ENCODE measurements at places on chromosomes 16 and 17.

GRCh38 chr17:68599552-68600066 lies 1.6 kb downstream of the FAM20A start:
- DNase-seq: no peak

DNA sequence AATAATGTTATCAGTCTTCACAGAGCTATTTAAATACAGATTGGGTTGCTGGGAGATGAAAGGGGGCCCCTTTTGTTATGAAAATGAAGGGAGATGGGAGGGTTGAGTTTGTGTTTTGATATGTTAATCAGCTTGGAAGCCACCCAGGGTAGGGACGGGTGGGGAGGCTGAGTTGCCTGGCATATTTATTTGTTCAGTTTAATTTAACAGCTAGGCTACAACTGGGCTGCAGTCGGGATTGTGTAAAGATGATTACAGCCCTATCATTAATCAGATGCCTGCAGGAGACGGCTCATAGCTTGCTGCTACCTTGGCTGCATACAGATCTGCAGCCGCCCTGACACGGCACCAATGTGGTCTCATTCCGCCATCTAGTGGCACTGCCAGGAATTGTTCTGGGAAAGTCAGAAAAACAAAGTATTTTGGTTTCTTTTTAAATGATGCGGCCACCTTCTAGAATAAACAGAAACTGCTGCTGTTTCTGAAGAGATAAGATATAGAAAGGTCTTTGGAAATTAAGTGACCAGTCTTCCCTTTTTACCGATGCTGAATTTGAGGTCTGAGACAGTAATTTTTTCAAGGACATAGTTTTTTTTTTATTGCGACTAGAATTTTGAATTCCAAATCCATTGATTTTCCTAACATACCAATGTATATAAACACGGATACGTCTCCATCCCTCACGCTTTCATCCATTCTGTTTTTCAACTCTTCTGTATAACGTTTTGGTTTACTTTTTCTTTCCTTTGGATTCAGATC lies 458.0 kb upstream of the ASIC2 start:
- DNase-seq: peak; percentile 58

DNA sequence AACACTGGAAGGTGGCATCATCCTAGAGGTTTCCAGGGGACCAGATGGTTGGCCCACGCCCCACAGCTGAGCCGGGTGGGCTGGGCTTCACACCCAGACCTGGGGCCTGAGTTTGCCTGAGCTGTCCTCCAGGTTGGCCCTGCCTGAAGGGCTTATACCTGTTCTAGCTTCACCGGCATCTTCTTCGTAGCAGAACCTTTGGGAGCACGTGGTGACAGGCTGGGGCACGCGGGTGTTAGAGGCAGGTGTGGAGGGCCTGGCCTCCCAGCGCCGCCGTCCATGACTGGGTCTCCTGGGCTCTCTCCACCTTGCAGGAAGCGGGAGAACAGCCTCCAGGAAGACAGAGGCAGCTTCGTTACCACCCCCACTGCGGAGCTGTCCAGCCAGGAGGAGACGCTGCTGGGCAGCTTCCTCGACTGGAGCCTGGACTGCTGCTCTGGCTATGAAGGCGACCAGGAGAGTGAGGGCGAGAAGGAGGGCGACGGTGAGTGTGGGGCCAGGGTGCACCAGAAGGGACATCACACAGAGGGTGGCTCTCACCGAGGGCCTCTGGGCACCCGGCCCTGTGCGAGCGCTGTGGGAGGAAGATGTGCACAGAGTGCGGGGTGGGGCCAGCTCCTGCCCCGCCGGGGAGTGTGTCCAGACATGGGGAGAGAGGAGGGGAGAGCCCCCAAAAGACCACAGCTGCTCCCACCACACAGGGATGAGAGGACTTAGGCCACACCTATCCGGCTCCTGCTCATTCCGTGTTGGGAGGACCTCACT lies 4.6 kb upstream of the TEDC2 start:
- no peak for DNase-seq

DNA sequence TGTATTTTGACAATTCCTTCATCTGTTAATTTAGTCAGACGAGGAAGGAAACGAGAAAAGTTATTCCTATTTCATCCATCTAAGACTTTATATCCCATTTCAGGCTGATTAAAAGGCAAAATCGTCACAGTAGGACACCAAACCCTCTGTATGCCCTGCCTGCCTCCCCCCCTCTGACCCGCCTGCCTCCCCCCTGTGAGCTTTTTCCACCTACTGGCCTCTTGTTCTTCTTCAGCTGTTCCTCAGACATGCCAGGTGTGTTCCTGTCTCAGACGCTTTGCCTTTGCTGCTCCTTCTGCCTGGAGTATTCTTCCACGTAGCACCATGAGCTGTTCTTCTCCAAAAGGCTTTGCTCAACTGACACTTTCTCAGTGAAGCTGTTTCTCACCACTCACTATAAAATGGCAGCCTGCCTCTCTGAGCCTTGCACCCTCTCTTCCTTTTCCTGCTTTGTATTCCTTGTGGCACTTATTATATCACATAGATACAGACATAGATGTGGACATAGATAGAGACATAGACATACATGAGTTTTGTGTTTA lies 723.4 kb downstream of the MAF start:
- DNase-seq: no peak

GRCh38 chr17:47669081-47669480 lies 19.4 kb downstream of the KPNB1 start:
- DNase-seq: no peak

DNA sequence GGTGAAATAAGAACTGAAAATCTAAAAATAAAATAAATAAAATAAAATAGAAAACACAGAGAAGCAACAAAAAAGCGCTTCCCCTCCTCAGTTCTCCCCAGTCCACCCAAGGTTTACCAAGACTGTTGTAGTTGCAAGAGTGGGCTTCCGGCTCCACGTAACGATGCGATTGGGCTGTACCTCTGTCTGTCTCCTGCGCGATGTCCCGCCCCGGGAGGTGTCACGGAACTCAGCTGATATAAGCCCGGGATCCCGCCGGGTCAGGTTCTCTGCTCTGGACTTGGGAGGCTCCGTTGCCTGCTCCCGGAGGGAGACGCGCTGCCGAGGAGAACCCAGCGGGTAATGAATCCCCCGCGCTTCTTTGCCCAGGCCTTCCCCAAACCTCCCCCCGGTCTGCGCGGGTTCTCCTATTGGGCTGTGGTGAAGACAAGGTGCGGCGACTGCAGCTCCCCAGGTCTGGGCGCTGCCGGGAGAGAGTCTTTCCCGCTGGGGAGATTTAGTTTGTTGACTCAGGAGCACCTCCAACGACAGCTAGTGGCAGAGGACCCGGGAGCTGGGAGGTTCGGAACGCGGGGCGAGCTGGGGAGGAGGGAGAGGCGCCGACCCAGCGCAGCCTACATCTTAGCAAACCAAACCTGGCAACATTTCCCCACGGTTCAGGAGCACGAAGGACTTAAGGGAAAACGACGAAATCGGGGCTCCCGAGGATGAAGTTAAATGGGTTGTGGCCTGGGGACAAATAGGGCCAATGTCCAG lies at the start of gene SLFN5:
SLFN5 (plus strand) TSS at position 268 of the 756 bp plus-strand sequence. CDS start 15,619 bp downstream, outside the sequence.
- DNase-seq: peak; percentile 77

GRCh38 chr17:83086907-83087787 lies 7.7 kb downstream of the METRNL start:
- no peak for DNase-seq

- DNase-seq: no peak
Observed at GRCh38 chr16:53007095-53007494, 45.6 kb downstream of the CHD9NB start.

DNA sequence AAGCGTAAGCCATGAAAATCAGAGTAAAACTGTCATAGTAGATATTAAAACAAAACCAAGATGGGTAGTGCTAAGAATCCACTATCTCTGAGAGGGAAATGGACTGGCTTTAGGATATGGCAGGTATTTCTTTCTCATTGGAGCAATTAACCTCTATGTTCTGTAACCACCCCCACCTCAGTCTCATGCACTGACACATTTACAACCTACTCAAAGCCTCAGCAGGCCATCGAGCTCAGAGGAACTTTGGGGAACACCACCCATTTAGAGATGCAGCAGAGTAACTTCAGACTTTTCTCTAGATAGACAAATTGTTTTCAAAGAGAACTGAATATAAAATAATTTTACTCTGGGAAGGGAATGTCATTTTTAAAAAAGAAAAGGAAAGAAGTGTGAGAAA lies 615.8 kb upstream of the ZFHX3 start:
- DNase-seq: no peak

GRCh38 chr16:57000271-57001025 lies 11.1 kb downstream of the NLRC5 start:
- DNase-seq: no peak

DNA sequence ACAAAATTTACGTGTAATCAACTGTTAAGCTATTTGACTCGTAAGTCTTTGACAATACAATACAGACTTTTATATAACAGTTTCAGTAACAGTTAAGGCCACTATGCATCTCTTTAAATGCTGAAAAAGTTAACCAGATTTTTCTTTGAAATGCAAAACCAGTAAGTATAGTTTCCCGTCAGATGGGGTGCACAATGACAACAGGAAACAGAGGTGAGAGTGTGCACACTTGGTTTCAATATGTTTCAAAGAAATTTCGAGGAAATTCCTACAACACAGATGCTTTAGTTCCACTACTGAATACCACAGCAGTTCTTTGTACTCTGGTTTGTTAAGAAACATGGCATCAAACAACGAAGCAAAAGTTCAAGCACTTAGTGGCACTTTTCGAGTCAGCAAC lies 48.4 kb downstream of the RNF157 start:
- no peak for DNase-seq

DNA sequence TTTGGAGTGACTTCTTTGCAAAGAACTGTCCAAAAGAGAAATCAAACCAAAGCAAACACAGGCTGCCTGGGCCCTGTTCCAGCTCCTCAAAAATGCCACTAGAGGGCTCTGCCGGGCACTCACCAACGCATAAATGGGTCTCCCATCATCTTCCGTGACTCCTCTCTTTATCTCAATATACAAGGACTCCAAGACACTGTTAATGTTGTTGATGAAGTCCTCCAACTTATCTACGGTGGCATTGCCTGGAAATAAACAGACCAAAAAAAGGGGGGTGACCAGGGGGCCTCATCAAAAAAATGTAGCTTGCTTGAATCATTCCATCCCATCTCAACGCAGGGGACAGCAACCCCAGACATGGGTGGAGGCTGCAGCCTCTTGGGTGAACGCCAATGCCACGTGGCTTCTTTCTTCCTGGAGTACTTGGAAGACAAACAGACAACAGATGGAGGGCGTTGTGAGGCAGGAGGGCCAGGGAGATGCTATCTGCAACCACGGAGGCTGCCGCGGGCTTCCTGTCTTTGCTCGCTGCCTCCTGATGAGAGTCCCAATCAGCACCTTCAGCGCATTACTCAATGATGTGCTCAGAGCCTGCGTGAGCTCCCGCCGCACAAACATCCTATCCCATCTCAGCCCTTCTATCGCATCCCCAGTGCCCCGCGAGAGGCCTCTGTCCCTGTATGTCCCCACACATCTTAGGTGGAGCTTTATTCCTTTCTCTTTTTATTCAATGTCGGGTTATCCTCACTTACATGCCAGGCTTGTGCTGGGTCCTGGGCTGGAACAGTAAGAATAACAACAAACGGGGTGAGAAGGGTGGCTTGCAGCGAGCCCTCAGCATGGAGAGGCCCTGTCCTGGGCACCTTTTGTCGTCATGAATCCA lies 32.0 kb downstream of the KDM8 start:
- peak; percentile 57 for DNase-seq

GRCh38 chr17:49061524-49061943 lies 64.3 kb downstream of the IGF2BP1 start:
- DNase-seq: no peak

DNA sequence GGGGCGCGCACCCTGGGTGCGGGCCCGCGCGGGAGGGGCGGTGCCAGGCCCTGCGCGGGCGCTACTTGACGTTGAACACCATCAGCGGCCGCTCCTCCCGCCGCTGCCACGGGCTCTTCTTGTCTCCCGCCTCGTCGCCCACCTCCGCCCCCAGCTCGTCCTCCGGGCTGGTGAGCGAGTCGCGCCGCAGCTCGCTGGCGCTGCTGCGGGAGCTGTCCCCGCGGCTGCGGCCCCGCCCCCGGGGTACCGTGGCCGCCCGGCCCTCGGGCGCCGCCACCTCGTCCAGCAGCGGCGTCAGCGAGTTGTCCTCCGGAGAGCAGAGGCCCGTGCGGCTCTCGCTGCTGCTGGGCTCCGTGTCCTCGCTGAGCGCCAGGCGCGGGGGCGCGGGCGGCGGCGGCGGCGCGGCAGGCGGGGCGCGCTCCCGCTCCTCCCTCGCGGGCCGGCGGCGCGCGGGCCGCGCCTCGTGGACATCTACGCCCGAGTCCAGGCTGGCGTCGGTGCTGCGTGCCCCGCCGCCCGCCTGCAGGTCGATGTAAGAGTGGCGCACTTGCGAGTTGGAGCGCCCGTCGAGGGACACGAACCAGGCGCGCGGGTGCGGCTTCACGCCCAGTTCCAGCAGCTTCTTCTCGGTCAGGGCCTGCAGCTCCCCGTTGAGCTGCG lies 8.7 kb downstream of the GRN start:
- DNase-seq: no peak

- DNase-seq: no peak
Observed at GRCh38 chr17:3669085-3669347, 404 bp downstream of the EMC6 start.

- no peak for DNase-seq
Observed at GRCh38 chr17:52149626-52150025, 8.9 kb downstream of the CA10 start.

GRCh38 chr16:51591480-51591879 lies 440.4 kb upstream of the SALL1 start:
- DNase-seq: no peak

DNA sequence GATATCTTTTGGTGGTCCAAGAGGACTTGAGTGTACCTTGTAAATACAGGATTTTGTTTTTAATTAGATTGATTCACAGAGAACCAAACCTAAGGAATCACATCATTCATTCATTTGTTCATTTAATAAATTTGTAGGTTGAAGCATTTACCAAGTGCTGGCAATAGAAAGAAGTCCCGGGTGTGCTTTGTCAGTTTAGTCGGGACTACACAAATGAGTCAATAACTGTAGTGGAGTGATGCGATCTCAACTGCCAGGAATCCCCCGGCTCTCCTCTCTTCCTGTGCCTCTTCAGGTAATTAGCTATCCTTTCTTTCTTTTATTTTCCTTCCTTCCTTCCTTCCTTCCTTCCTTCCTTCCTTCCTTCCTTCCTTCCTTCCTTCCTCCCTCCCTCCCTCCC lies 1.4 kb upstream of the WWOX start:
- no peak for DNase-seq

GRCh38 chr17:82241926-82242697 lies 13.3 kb downstream of the SLC16A3 start:
- DNase-seq: no peak

GRCh38 chr16:4194661-4195060 lies 47.2 kb downstream of the SRL start:
- DNase-seq: no peak

GRCh38 chr17:75531721-75532072 lies 6.2 kb downstream of the LLGL2 start:
- no peak for DNase-seq

Data from WERI-Rb-1 (cell line).